ENCODE measurements at places on chromosomes 6 and 20. TPM values are rescaled to one million over a fixed set of nuclear protein-coding genes. Genes with fewer than 3 reads are reported as not detected.

GRCh38 chr6:3251462-3252314 is 7.1 kb upstream of the PSMG4 start:
- peak; percentile 91 for DNase-seq

DNA sequence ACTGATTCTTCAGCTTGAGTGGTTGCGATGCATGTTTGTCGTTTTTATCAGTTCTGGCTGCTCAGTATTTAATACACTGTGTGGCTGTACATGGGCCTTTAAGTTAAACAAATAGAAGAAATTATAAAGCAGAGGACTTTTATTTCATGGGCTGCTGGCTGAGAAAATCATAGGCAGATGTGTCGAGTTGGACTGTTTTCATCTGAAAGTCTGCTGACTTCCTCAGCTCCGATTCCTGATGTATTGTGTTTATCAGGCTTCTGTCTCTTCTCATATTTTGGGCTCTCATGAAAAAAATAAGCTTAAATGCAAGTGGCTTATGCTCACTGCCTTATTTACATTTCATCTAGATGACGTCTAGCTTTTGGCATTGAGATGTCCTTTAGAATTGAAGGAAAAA is 129.5 kb upstream of the GGTLC1 start:
- DNase-seq = no peak

Gene GSTA2
- total RNA-seq = not detected

DNA sequence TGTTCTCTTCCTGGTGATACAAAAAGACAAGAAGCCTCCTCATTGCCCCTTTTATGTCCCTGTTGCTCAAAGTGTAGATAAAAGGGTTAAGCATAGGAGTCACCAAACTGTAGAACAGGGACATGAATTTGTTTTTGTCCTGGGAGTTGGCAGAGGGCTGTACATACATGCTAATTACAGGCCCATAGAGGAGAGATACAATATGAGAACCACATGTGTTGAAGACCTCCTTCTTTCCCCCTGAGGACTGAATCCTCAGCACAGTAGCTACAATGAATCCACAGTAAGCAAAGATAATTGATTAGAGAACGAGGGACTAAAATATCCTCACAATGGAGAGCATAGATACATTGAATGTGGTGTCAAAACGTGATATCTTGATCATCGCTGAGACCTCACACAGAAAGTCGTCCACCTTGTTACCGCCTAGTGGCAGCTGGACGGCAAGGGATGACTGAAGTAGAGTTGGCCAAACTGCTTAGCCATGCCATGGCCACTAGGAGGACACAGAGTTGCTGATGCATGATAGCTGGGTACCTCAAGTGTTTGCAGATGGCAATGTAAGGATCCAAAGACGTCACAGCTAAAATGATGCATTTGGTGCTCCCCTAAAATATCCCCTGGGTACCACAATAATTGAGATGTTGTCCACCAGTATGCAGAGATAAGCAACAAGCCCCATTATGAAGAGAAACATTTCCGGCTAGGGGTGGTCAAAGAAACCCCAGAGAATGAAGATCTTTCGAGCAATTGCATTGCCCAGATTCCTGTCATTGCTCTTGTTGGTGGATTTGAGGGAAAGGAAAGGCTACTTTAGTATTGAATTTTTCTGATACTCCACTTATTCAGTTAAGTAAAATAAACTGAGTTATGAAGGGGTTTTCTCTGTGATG is 15.0 kb downstream of the OR2B3 start:
- DNase-seq = no peak

DNA sequence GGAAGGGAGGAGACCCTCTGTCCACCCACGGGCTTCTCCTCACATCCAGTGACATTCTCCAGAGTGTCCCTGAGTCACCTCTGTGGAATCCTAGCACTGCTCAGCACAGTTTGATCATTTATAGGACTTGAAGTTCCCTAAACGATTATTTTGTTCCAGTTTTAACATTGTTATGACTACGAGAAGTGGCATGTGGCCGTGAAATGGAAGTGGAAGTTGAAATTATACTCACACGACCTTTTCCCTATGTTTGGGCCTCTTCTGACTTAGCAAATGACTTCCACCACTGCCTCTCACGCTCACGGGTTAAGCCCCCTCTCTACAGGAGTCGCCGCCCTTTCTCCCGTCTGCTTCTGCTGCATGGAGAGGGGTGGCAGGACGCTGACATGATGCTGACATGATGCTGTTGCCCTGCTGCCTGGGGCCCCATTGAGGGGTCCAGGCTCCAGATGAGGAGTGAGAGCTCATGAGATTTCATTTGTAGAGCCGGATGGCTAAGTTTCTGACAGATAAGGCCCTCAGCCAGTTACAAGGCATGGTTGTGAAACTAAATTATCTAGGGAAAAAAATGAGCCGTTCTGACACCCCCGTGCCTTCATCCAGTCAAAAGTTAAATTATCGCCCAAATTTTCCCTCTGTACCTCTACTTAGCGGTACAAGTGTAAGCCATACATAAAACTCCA is 153.6 kb upstream of the UST start:
- DNase-seq = no peak

Gene SIRPD
- 1.0 TPM for total RNA-seq

GRCh38 chr6:14393910-14394309 is 276.3 kb downstream of the CD83 start:
- no peak for DNase-seq

GRCh38 chr6:10901770-10902169 is 14.9 kb downstream of the SYCP2L start:
- DNase-seq = no peak

Gene PLAGL2
- total RNA-seq = 13.9 TPM

Gene FBXO9
- 181 TPM for total RNA-seq

DNA sequence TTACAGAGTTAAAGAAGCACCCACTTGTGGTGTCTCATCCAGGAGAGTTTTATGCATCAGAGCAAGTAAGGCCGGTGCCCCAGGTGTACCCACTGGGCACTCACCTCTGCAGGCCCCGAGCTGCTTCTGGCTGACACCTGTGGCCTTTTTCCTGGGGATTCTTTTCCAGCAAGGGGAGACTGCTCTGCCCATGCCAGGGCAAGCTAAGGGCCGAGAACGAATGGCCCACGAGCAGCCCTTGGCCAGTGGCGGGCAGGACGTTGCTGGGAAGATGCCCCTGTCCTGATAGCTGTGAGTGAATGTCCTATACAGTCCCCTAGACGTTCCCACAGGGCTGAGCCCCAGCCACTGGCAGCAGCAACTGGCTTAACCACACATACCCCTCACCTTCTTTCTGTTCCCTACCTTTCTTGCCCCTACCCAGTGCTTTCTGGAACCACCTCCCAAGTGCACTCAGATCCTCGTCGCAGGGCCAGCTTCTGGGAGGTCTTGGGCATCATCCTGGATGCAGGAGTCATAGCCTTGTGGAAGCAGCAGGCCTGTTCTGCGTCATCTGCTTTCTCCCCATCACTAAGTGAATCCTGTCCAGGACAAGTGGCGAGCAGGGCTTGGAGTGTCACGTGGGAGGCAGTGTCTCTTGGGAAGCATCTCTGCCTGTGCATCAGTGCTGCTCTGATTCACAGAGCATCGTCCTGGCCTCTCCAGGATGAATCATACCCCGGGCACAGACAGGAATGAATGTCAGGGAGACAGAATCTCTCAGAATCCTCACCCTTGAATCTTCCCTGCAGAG is 32.5 kb downstream of the SYNDIG1 start:
- peak; percentile 92 for DNase-seq

DNA sequence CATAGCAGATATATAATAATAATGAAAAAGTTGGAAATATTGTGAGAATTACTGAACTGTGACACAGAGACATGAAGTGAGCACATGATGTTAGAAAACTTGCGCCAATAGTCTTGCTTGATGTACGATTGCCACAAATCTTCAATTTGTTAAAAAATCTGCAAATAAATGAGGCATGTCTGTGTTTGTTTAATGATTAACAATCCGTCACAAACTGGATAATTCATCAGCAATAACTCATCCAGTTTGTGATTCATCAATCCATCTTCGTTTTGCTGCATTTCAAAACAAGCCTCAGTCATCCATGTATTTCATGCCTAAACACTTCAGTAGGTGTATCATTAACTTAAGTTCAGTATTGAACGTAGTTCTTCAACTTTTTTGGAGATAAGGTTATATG is 25.5 kb upstream of the SMIM26 start:
- DNase-seq = no peak

DNA sequence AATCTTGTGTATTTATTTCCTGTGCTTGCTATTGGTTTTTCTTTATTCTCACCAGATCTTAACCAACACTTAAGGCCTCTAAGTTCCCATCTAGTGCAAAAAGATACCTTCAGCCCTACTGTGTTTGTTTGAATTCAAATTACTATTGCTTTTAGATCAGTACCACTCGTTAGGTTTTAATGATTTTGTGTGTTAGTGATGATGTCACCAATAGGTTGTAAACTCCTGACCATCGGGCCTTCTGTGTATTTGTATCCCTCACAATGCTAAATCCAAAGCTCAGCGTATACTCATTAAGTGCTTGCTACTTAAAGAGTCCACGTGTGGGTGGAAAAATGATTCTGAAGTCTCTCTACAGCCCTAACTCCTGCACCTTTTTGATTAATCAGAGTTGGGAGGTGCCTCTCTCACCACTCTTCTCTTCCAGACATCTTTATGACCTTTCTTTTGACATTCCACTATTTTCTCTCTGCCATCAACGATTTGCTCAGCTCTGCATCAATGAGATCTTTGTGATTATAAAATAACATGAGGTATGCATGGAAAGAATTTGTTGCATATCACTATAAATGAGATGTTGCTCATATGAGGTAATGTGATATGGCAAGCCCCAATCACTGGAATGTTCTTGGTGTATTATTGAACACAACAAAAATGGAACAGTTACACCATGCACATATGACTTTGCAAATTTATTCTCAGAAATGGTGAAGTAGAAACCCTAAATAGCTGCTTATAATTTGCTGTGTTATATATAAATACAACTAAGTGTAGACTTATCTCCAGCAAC is 55.1 kb upstream of the LAMA2 start:
- DNase-seq = no peak

- no peak for DNase-seq
These were observed 32.5 kb downstream of the MUC22 start for GRCh38 chr6:31042806-31043205.

DNA sequence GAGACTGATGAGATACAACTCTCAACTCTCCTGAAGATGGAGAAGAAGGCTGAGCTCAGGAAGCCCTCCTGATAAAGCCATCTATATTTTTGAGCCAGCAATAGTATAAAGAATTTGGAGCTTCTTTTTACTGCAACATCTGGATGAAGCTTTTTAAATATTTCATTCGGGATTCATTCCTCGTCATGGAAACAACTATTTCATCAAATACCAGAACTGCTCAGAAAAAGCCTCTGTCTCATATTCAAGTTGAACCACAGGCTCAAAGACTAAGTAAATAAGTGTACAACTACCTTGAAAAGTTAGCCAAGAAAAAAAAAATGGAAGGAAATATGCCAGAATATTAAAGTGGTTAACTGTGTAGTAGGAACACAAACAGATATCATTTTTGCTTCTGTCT is 37.8 kb downstream of the PTPRT start:
- no peak for DNase-seq

Gene TAP2
- total RNA-seq = 24.3 TPM

DNA sequence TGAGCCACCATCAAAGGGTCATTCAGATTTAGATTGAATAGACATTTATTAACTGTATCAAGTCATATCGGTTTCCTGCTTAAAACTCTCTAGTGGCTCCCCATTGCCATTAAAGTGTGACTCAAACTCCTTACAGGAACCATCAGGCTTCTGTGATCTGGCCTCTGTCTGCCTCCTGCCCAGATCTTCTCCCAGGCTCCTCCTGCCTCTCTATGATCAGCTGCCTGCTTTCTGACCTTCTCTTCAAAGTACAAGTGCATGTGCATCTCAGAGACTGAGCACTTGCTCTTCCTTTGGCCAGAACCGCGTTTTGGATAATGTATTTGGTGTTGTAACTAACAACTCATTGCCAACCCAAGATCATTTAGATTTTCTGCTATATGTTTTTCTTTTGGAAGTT is 52.7 kb downstream of the IL20RA start:
- DNase-seq = no peak

Gene ZNF831
- 7.0 TPM for total RNA-seq

Measured in dorsolateral prefrontal cortex (tissue), 122 donors.